ENCODE measurements at places on chromosomes 5 and 9. TPM values are rescaled to one million over a fixed set of nuclear protein-coding genes. Genes with fewer than 3 reads are reported as not detected.
A peak's percentile ranks its signal among the peaks of the same experiment; 100 is the strongest.

Gene RNF183
- total RNA-seq: not detected

GRCh38 chr9:95143591-95144561 is 173.6 kb downstream of the FANCC start:
- no peak overlapping the region for H3K4me3 ChIP-seq
- no peaks in the 10 kb centered on the region for H3K4me1 ChIP-seq
- no peaks in the 10 kb centered on the region for H3K36me3 ChIP-seq

GRCh38 chr9:134331186-134332025 is 5.2 kb downstream of the RXRA start:
- DNase-seq: no peak
- peaks cover 8% of the 10 kb centered on the region for H3K4me1 ChIP-seq
- H3K27ac ChIP-seq: no peak overlapping the region

Gene SPACA9
- 2.3 TPM for total RNA-seq

GRCh38 chr5:55591686-55592085 is 56.9 kb upstream of the PLPP1 start:
- DNase-seq: no peak
- no peak overlapping the region for H3K4me3 ChIP-seq
- no peaks in the 10 kb centered on the region for H3K27me3 ChIP-seq
- no peaks in the 10 kb centered on the region for H3K4me1 ChIP-seq

GRCh38 chr9:37966412-37967013 is 62.6 kb upstream of the SLC25A51 start:
- DNase-seq: no peak
- no peak overlapping the region for H3K4me3 ChIP-seq
- H3K27ac ChIP-seq: peak overlapping the region; percentile 99
- H3K4me1 ChIP-seq: peaks cover 85% of the 10 kb centered on the region
- peaks cover 33% of the 10 kb centered on the region for H3K36me3 ChIP-seq

DNA sequence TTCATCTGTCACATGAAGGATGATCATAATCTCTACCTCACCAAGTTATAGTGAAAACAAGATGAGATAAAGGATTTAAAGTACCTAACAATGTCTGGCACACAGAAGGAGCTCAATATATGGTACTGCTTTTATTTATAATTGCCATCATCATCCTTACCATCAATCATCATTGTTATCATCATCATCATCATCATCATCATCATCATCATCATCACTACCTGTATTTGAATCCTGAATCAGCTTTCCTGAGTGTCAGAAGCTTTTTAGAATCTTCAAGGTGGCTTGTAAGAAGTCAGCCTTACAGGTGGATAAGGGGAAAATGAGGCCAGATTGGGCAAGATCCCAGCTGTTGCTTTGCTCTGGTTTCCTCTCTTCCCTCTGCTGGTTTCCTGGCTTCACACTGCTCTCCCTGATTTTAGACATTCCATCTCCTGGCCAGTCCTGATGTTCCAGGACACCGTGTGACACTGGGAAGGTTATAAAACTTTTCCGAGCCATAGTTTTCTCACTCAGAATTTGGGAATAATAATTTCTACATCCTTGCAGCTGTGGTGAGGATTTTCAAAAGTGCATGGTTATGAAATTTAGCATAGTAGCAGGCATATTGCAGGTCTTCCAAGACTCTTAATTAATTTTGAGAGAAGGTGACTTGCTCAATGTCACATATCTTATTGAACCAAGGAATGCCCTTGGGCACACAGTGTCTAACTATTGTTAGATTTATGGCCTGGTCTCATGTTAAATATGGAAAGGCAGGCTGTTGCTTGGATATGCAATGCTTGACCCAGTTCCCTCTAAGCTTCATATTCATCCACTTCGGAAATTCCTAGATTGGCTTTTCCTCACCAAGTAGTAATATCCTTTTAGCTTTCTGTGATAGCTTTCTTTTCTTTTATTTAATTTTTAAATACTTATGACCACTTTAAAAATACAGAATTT is 160.7 kb downstream of the TMEM38B start:
- H3K27me3 ChIP-seq: no peaks in the 10 kb centered on the region
- no peaks in the 10 kb centered on the region for H3K4me1 ChIP-seq
- no peak overlapping the region for H3K27ac ChIP-seq
- H3K36me3 ChIP-seq: no peaks in the 10 kb centered on the region

Gene DMRTA1
- 1.5 TPM for total RNA-seq

Gene TAF11L10
- total RNA-seq: not detected

- H3K4me3 ChIP-seq: no peak overlapping the region
- no peaks in the 10 kb centered on the region for H3K27me3 ChIP-seq
- no peak overlapping the region for H3K27ac ChIP-seq
- DNase-seq: peak; percentile 8
- H3K36me3 ChIP-seq: no peaks in the 10 kb centered on the region
These were observed 23.4 kb downstream of the SARDH start for GRCh38 chr9:133714606-133715294.

DNA sequence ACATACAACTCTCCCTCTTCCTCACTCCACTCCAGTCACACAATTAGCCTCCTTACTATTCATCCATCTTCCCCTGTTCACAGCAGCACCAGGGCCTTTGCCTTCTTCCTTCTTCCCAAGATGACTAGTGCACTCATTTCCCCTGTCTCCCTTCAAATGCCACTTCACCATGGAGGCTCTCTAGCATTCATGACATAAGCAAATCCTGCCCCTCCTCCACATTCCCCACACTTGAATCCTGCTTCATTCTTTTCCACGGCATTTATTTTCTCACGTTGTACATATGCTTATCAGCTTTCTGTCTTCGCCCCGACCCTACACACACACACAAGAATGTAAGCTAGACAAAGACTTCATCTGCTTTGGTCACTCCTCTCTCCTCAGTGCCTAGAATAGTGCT is 133.3 kb downstream of the CDK5RAP2 start:
- H3K27ac ChIP-seq: no peak overlapping the region
- H3K4me1 ChIP-seq: 0 out of 2 replicates have a peak, but pooled peaks cover 10% of the 10 kb centered on the region
- DNase-seq: no peak

DNA sequence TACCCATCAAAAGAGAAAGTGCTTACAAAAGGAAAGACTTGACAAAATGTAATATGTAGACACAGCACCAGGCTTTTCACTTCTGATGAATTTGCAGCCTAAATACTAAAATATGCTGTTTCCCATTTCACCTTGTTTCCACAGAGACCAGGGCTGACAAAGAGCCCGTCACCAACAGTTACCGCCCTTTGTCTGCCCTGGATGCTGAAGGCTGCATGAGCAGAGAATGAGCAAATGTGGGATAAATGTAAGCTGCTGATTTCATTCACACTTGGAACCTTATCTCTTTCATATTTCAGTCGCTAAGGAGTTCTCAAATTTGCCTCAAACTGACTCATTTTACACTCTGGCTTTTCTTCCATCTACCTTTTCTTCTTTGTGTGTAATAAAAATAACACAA is 213.9 kb downstream of the TMEM167A start:
- DNase-seq: no peak
- no peak overlapping the region for H3K27ac ChIP-seq
- H3K4me3 ChIP-seq: no peak overlapping the region

GRCh38 chr5:30838936-30839496 is 354.5 kb upstream of the CDH6 start:
- no peaks in the 10 kb centered on the region for H3K4me1 ChIP-seq
- no peaks in the 10 kb centered on the region for H3K36me3 ChIP-seq
- no peak for DNase-seq
- no peak overlapping the region for H3K27ac ChIP-seq
- H3K4me3 ChIP-seq: no peak overlapping the region

Gene FOXI1
- total RNA-seq: not detected

GRCh38 chr5:8333485-8333884 is 464.5 kb downstream of the MTRR start:
- peaks cover 6% of the 10 kb centered on the region for H3K4me1 ChIP-seq
- no peak overlapping the region for H3K27ac ChIP-seq
- DNase-seq: no peak
- H3K27me3 ChIP-seq: no peaks in the 10 kb centered on the region

DNA sequence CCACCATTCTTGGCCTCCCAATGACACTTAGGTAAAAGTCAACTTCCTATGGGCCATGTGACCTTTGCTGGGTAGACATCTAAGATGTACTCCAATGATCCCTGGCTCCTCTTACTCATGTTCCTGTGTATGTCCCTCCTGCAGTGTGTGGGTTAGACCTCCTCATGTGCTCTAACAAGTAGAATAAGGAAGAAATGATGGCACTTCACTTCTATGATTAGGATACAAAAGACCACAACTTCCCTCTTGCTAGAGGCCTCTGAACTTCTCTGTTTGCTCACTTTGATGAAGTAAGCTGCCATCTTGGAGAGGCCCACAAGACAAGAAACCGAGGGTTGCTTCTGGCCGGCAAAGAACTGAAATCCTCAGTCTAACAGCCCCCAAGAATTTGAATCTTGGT is 131.8 kb downstream of the TAF11L14 start:
- no peaks in the 10 kb centered on the region for H3K27me3 ChIP-seq
- H3K36me3 ChIP-seq: no peaks in the 10 kb centered on the region
- no peak for DNase-seq

DNA sequence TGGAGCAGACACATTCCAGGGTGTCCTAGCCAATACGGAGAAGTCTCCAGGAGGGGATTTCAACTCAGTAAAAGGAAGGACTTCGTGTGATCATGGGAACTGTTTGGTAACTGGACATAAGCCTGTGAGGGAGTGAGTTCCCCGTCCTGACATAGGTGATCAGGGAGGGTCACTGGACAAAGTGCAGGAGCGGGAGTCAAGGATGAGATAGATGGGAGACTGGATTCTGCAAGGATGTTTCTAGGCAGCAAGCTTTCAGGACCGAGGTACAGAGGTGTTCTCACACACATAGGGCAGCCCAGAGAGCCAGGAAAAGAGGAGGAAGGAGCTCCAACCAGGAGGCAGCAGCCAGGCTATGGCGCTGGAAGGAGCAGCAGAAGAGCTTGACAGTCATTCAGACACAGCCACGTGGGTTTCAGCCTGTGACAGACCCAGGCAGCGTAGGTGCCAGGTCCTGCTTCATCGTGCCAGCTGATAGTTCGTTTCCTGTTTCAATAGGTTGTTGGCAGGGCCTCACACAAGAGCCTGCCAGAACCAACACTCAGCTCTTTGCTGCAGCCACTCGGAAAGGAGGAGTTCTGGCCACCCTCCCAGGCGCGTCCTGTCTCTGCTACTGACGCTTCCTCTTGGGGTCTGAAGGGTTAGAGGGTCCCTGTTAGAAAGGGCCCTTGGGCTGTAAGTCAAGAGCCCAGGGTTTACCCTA is 84.1 kb downstream of the AMBP start:
- no peaks in the 10 kb centered on the region for H3K36me3 ChIP-seq
- H3K27me3 ChIP-seq: no peaks in the 10 kb centered on the region
- H3K27ac ChIP-seq: no peak overlapping the region
- no peaks in the 10 kb centered on the region for H3K4me1 ChIP-seq
- H3K4me3 ChIP-seq: no peak overlapping the region

DNA sequence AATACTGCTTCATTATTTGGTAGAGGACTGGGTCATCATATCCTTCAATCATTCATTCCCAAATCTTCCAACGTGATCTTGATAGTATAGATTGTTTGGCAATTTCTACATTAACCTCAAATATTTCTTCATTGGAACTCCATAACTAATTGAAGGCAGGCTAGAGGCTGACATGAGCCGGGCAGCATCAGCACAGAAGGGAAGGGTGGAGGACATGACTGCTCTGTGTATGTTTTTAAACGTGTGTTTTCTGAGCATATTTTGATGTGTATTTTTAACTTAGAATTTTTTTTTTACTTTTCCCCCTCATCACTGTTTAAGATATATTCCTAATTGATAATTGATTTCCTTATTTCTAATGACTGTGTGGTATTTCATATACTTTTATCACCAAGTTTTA is 12.6 kb downstream of the DDX4 start:
- H3K27me3 ChIP-seq: no peaks in the 10 kb centered on the region
- H3K4me1 ChIP-seq: 0 out of 2 replicates have a peak, but pooled peaks cover 4% of the 10 kb centered on the region
- no peak overlapping the region for H3K27ac ChIP-seq
- no peak overlapping the region for H3K4me3 ChIP-seq

DNA sequence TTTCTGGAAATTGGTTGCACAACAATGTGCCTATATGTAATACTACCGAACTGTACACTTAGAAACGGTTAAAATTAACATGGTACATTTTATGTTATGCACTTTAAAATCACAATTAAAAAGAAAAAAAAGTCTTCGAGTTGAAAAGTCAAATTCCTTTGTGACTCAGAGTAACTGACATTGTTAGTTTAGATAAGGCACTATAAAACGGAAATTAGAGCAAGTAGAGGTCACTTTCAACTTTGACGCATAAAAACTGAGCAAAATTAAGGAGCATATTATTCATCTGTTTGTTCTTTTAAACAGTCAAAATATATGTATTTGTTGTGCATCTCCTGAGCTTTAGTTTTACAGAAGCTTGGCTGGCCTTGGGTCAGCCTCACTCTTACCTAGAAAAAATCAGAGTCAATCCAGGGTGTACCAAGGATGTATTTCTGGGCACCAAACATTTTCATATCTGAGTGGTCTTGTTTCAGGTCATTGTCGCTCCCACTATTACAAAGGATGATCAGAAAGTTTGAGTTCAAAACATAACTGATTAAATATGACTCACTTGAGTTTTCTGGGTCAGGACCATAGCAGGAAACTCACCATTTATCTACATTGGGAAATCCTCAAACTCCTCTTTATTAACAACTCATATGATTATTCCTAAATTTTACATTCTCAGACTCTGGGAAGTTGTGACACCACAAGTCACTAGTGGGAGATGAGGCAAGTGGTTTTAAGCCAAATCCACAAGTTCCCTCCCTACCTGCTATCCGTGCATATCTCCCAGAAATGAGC is 160.6 kb downstream of the CCDC192 start:
- peaks cover 18% of the 10 kb centered on the region for H3K4me1 ChIP-seq
- no peak overlapping the region for H3K4me3 ChIP-seq

DNA sequence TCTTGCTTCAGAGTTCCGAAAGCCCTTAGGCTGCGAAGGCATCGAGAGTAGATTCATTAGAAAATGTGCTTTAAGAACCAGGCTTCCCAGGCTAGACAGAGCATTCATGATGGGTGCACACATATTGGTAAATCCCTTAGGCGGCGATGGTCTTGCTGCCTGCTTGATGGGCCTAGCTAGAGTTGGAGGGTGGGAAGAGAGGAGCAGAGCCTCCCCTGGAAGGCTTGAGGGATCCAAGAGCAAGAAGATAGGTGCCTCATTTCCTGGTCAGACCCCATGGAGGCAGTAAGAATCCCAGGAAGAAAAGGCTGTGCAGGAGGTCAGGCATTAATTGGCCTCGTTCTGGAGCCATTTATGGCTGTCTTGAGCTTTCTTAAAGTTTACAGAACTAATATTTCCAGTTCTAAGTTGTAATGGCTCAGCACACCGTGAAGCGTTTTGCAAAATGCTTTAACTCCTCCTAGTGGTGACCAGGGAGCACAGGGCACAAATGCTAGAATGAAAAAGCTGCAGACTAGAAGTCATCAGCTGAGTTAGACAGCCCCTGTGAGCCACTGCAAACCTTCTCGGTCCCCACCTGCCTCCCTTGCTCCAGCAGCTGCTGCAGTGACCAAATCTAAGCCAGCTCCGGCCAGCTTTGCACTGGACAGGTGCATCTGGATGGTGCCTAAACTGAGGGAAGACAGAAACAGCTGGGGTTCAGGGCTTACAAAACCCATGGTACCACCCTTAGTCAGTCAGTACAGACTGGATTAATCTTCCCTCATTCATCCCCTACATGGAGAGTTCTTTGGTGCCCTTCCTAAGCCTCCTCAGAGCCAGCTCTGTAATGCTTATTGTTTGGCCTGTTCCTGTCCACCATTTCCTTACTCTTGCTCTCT is 14.7 kb downstream of the SLC45A2 start:
- peaks cover 4% of the 10 kb centered on the region for H3K4me1 ChIP-seq
- peak; percentile 74 for DNase-seq
- H3K36me3 ChIP-seq: no peaks in the 10 kb centered on the region
- H3K27ac ChIP-seq: no peak overlapping the region
- H3K4me3 ChIP-seq: no peak overlapping the region

GRCh38 chr9:86281593-86282076 is 703 bp downstream of the ISCA1 start:
- H3K27ac ChIP-seq: peak overlapping the region; percentile 81
- H3K27me3 ChIP-seq: no peaks in the 10 kb centered on the region
- H3K4me3 ChIP-seq: peak overlapping the region; percentile 94
- peaks cover 13% of the 10 kb centered on the region for H3K4me1 ChIP-seq

Gene C9orf153
- 1.9 TPM for total RNA-seq
